ENCODE measurements at places on chromosomes 1 and 21. TPM values are rescaled to one million over a fixed set of nuclear protein-coding genes. Genes with fewer than 3 reads are reported as not detected.

- H3K4me1 ChIP-seq: no peaks in the 10 kb centered on the region
- H3K27ac ChIP-seq: no peak overlapping the region
These were observed 57.9 kb upstream of the CTBS start for GRCh38 chr1:84632137-84632536.

DNA sequence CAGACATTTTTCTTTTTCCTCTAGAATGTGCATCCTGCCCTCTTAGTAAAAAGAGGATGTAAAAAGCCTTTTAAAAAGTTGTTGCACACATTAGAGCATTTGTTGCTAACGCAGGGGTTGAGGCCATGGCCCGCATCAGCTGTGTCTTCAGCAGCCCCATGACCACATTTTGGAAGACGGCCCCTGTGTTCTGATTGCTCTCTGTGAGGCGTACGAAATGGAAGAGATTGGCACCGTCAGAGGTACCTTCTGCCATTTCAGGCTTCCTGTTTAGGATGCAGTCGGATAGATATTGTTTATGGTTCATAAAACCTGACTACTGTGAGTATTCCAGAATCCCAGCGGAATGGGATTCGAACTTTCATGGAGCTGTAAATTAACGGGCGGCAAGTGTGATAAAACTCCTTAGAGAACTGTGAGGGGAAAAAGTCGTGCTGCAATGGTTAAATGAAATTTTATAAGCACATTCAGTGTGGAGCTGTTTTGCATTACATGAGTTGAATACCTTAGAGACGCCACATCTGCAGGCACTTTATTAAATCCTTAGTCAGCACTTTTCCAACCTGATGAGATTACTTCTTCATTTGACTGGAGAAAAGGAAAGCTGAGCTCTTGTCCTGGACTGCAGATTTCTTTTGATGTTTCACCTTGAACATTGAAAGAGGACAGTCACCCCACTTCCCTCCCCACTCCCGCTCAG, 273.9 kb downstream of the TM2D1 start:
- no peak for DNase-seq
- peaks cover 58% of the 10 kb centered on the region for H3K4me1 ChIP-seq
- no peak overlapping the region for H3K4me3 ChIP-seq
- H3K27me3 ChIP-seq: no peaks in the 10 kb centered on the region
- H3K36me3 ChIP-seq: no peaks in the 10 kb centered on the region

DNA sequence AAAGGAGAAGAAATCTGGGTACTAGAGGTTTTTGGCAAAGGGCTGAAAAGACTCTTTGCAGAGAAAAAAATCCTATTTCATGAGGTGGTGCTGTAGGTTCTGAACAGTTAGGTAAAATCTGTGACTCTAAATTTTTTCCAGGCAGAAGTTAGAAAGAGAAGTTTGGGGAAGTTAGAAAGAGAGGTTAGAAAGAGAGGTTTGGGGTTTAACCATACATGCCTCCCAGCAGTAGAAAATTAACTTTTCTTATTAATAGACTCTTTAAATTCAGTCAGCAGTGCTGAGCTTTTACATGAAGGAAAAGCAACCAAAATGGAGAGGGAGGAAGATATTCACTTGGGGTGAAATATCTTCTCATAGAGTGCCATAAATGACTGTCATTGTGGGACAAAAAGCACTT, 12.2 kb downstream of the AMY1C start:
- H3K27me3 ChIP-seq: no peaks in the 10 kb centered on the region
- DNase-seq: no peak
- H3K36me3 ChIP-seq: no peaks in the 10 kb centered on the region
- H3K4me1 ChIP-seq: no peaks in the 10 kb centered on the region
- no peak overlapping the region for H3K4me3 ChIP-seq
- H3K27ac ChIP-seq: no peak overlapping the region

DNA sequence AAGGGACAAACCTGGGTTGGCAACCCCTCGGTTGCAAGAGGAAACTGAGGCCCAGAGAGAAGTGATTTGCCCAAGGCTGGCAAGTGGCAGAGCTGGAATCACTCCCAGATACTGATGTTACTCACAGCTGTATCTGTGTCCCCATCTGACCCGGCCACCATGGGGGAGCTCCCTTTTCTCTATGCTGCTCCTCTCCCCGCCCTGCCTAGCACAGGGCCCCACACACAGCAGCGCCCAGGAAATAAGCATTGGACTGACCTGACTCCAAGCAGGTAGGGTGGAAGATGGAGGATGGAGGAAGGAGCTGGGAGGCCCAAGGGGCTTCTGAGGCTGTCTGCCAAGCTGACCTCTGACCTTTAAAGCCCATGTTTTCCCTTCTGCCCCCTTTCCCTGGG, 3.0 kb upstream of the FBLIM1 start:
- H3K36me3 ChIP-seq: no peaks in the 10 kb centered on the region
- peaks cover 33% of the 10 kb centered on the region for H3K4me1 ChIP-seq
- H3K27ac ChIP-seq: no peak overlapping the region
- DNase-seq: no peak
- H3K27me3 ChIP-seq: no peaks in the 10 kb centered on the region

FMO4 gene
- 4.6 TPM for total RNA-seq

FAF1 gene
- 47.1 TPM for total RNA-seq
